Epithelial cell of umbilical artery (primary cell): ENCODE measurements at places on chromosomes 6 and 20. TPM values are rescaled to one million over a fixed set of nuclear protein-coding genes. Genes with fewer than 3 reads are reported as not detected.

Gene SMOC2
- not detected in 2 replicates for total RNA-seq

Gene ROS1
- total RNA-seq: not detected in 2 replicates

Gene TP53TG5
- not detected in 2 replicates for total RNA-seq

Gene HUS1B
- 0.65 and 1.5 TPM in 2 replicates for total RNA-seq

Gene MYB
- total RNA-seq: under 0.01 TPM in 1 of 2 replicates, not detected in the other

Gene TINAG
- total RNA-seq: 0.32 TPM in 1 of 2 replicates, not detected in the other

Gene CDH22
- total RNA-seq: not detected in 2 replicates
